NCI-H1048 (cell line): ENCODE measurements at places on chromosomes 12 and 14.

- DNase-seq = no peak
These were observed 14.4 kb downstream of the TTLL5 start for GRCh38 chr14:75675265-75675960.

DNA sequence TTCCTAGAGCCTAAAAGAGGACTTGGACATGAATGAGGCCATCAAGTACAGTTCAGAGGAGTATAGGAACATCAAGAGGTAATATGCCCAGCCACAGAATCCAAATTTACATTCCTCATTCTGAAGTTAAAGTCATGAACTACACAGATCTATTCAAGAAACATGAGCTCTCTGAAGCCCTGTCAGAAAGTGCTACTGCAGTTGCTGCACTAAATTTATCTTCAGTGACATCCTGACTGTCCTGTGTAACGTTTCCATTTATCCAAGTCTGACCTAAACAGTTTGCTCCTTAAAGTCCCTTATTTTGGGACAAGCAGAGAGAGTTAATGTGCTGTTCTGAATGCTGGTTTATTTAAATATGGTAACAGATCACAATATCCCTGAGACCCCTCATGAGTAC lies 28.2 kb downstream of the NEK9 start:
- no peak for DNase-seq

DNA sequence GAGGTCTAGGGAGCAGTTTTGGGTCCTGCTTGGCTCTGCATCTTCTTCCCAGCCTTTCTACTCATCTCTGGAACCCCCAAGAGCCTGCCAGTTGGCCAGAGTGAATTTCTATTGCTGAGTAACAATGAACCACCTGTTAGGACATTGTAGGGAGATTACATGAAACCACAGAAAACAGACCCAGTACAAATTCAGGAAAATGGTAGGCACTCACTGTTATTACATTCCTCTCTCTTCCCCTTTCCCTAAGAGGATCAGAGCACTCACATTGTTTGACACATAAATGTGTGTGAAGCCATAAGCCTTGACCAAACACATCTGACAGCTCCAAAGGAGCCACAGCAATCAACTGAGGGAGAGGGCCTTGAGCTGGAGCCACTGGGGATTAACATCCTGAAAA lies 216.1 kb downstream of the TMEM132D start:
- no peak for DNase-seq

DNA sequence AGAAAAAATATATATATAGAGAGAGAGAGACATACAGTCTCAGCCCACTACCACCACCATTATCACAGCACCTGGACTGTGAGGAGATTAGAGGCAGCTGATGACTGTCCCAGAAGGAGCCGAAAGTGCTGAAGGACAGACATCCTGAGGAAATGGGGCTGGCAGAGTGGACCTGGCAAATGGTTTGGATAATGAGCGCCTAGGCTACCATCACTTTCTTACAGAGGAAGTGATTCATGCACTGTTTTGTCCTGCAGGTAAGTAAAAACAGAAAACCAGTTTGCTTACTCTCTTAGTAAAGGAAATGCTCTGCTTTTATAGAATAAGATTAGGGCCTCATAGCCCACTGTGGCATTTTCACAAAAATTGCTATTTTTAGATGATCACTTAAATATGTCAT lies 28.6 kb upstream of the DNM1L start:
- no peak for DNase-seq

- no peak for DNase-seq
These were observed 542.7 kb upstream of the LMO3 start for GRCh38 chr12:17148706-17149105.

- DNase-seq = peak; percentile 59
These were observed 2.2 kb downstream of the CDK2AP1 start for GRCh38 chr12:123269395-123269892.

DNA sequence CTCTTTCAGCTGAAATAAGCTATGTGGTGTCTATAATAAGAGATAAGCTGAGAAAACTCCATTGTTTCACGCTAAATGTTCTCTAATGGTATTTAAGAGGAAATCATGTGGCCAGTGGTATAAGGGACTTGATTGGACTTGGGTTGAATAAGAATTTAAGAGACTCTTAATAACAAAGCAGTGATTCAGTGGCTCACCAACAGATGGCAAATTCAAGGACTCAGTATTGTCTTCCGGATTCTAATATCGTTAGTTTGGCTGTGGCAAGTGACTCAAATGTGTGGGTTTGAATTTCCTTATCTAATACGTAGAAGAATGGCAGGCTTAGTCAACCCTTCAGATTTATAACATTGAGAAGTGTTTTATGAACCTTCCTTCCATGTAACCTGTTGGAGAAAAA lies 49.1 kb upstream of the KCNH3 start:
- no peak for DNase-seq

DNA sequence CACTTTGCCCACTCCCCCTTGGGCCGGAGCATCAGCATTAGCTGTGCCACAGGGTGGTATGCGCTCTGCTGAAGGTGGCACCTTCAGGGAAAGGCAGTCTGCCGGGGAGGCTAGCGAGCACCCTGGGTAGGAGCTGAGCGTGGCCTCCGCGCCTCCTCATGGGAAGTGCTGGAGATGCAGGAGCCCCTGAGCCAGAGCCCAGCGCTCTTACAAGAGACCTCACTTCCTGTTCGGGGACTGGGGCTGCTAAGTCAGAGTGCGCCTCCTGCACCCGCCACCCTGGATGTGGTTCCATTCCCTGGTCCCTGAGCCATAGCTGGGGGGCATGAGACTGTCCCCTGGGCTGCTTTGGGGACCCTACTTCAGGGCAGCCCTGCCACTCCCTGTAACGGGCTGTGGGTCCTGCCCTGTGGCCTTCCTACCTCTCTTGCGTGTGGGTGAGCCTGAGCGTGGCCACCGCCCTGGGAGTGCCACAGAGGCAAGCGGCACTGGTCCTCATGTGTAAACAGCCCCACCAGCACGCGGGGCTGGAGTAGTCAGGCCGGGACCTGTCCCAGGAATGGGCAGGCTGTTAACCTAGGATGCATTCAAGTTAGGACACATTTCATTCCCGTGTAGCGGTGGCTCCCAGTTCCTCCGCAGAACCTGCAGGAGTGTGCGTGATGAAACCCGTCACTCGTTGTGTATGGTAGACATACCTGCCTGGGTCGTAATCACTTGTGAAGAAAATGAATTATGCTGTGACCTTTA lies 19.4 kb downstream of the COA8 start:
- DNase-seq = no peak

DNA sequence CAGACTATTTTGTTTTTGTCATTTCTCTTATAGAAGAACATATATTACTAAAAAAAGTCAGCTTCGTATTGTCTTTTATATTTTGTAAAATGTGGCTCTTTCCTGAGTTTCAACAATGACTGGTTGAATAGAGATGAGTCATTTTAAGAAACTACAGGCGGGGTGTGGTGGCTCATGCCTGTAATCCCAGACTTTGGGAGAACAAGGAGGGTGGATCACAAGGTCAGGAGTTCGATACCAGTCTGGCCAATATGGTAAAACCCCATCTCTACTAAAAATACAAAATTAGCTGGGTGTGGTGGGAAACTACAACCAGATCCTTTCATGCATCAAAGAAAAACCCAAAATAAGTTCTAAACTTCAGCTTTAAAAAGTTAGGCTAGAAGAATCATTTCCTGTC lies 28.8 kb downstream of the HECTD4 start:
- no peak for DNase-seq

DNA sequence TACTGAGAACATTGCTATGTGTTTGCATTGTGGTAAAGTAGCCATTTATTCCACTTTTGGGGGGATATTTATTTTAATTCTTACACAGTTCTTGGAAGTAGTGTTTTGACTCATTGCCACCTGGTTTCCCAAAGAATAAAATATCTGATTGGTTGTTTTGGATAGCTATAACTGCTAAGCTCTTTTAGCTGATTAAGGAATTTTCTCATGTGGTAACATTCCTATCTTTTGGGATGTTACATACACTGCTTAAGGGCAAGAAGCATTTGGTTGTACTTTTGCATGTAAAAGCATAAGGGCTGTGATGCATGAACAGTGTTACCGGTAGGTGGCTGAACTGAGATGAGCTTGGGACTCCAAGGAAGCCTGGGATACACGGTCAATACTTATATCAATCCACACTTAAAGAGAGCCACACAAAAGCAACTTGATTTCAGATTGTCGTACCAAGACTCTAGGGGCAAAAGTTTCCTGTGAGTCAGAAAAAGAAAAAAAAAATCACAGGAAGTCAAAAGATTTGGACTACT lies 71.4 kb upstream of the PRKD1 start:
- no peak for DNase-seq

GRCh38 chr12:48336564-48336963 lies 14.2 kb downstream of the ZNF641 start:
- no peak for DNase-seq

GRCh38 chr12:82912406-82912805 lies 225.7 kb downstream of the TMTC2 start:
- DNase-seq = no peak

DNA sequence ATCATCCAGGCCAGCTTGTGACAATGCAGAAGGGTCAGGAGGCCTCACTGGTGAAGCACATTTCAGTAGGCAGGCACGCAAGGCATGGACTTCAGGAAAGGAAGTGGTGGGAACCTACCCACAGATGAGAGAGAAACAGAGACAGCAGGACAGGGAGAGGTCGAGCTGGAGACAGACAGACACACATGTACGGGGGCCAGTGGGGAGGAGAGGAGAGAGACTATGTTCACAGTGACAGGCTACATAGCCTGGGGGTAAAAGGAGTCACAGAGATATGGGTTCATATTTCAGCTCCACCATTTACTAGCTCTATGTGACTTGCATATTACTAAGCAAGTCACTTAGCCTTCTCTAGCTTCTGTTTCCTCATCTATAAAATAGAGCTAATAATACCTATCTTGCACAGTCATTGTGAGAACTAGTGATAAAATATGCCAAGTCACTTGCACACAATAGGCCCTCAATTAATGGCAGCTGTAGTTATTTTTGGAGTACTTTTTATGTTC lies 91.1 kb upstream of the FUT8 start:
- DNase-seq = no peak
